Fibroblast of villous mesenchyme (primary cell): ENCODE measurements at places on chromosomes 16 and 17. TPM values are rescaled to one million over a fixed set of nuclear protein-coding genes. Genes with fewer than 3 reads are reported as not detected.

- peak; percentile 41 for DNase-seq
Measured at GRCh38 chr17:15909481-15909991, 35.4 kb upstream of the ADORA2B start.

DNA sequence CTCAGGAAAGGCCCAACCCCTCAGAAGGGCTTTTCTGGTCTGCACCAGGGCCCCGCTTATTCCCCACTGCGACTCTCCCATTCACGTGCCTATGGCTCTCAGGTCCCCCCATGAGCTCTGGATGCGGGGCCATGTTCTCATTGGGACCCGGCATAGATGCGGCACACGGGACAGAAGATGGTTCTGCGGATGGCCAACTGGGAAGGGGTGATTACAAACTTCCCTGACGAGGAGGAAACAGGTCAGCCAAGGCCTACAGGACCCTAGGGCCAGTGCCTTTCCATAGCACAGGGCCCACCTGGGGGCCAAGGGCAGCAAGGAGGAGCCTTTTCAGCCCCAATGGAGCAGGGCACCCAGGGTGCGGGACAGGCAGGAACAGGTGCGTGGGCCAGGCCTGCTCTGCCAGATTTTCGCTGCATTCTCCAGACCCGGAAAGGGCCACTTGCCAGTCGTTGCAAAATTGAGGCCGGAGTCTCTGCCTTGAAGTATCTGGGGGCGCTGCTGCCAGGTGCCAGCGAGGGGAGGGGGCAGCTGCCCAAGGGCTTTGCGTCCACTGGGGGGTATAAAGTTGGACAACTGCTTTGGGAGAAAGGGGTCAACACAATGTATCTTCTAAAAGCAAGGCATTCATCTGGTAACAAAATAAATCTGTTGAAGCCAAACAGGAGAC is 20.5 kb downstream of the SLC7A5 start:
- DNase-seq = no peak

GRCh38 chr16:78619811-78620210 is 520.4 kb downstream of the WWOX start:
- no peak for DNase-seq

- DNase-seq = no peak
Measured at GRCh38 chr17:28113269-28113668, 70.8 kb downstream of the NLK start.

DNA sequence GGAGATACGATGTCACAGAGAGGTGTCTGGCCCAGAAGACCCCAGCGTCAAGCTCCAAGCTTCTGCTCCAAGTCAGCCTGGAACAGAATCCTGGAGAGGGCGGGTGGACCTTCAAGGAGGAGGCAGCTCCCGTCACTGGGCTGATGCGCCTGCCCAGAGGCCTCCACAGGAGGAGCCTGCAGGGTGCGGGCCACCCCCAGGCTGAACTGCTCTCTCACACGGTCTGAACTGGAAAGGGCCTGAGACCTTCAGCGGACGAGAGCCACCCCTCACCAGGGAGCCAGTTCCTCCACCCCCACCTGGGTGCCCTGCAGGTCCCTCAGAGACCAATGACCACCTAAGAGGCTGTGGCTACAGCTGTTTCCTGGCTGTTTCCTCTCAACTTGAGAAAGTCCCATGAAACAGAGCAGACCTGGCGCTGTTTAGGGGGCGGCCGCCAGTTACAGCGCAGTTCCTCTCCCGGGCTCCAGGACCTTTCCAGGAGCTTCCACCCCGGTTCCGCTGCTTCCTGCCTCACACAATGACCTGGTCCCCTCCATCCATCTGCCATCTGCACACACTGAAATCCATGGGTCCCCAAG is 36.0 kb upstream of the KLHDC4 start:
- DNase-seq = no peak

DNA sequence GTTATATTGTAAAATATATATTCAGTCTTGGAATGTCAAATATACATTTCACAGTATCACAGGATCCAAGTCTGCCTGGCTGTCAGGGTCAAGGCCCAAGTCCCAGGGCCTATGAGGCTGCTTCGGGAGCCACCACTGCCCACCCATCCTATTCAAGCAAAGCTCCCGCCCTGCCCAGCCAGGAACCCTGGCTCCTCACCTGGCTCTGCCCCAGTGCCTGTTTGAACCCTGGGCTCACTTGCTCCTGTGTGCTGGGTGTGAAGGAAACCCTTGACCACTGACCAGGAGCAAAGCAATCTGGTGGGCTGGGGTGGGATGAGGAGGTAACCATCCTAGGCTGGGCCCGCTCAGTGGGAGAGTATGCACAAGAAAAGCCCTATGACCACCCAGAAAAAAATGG is 27.0 kb downstream of the ITGAE start:
- DNase-seq = no peak

DNA sequence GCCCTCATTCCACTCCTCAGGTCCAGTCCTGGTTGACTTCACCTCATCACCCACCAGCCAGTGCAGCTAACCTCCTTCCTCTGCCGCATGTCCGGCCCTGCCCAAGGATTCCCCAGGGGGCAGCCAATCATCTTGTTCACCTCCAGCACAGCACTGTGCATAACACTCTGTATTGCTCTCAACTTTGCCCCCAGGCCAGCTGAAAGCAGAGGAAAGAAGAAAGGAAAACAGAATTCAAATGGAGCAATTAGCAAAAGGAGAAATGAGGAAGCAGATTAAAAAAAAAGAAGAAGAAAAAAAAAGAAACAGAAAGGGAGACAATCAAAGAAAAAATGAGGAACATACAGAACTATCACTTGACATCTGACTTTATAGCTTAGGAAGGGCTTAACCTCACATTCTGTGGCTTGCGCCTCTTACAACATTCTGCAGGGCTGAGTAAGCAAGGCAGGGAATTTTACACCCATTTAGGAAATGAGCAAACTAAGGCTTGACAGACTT is 26.1 kb downstream of the GAS7 start:
- peak; percentile 86 for DNase-seq

GRCh38 chr16:72561-73548 is at the start of gene RHBDF1:
Gene RHBDF1, minus strand, starts transcription at chr16:72631. Its CDS starts 7,616 bp downstream, at chr16:65015.
- DNase-seq = peak; percentile 62

GRCh38 chr16:1615761-1616160 is 3.6 kb downstream of the CRAMP1 start:
- DNase-seq = peak; percentile 12

DNA sequence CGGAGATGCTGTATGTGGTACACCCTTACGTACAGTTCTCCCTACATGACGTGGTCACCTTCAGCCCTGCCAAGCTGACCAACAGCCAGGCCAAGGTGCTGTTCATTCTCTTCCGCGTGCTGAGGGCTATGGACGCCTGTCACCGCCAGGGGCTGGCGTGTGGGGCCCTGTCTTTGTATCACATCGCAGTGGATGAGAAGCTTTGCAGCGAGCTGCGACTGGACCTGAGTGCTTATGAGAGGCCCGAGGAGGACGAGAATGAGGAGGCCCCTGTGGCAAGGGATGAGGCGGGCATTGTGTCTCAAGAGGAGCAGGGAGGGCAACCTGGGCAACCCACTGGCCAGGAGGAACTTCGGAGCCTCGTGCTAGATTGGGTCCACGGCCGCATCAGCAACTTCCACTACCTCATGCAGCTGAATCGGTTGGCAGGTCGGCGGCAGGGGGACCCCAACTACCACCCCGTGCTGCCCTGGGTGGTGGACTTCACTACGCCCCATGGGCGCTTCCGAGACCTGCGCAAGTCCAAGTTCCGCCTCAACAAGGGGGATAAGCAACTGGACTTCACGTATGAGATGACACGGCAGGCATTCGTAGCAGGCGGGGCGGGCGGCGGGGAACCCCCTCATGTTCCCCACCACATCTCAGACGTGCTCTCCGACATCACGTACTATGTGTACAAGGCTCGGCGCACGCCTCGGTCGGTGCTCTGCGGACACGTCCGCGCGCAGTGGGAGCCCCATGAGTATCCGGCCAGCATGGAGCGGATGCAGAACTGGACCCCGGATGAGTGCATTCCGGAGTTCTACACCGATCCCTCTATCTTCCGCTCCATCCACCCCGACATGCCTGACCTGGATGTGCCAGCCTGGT is 1.4 kb downstream of the WDR81 start:
- DNase-seq = no peak

DNA sequence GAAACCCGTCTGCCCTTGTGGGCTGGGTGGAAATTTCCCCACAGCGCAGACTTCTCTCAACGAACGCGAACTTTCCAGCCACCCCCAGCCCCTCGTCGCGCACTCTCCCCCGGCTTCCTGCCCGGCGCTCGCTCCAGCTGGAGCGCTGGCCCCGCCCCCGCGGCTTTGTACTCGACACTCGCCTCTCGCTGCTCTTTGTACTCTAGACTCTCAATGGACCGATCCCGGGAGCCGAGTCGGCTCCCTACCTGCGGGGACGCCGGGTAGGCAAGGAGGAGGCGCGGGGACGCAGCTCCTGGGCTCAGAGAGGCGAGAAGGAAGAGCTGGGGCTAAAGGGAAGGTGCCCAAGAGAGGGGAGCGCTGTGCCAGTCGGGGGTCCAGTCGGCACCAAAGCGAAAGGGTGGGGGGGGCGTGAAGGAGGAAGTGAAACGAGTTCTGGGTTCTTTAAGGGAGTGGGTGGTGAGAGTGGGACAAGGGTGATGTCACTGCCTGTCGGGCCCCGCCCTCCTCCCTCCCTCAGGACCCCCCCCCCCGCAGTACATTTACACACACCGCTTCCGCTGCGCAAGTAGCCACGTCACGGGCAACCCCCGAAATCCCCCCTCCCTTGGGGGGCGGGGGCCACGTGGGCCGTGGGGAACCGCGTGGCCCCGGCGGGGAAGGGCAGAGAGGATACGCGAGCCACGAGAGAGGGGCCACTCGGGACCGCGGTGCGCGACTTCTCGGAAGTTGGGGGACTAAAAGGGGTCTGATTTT is 9.7 kb downstream of the KDM6B start:
- peak; percentile 92 for DNase-seq

- DNase-seq = no peak
Measured at GRCh38 chr17:27354051-27354490, 60.2 kb downstream of the WSB1 start.

DNA sequence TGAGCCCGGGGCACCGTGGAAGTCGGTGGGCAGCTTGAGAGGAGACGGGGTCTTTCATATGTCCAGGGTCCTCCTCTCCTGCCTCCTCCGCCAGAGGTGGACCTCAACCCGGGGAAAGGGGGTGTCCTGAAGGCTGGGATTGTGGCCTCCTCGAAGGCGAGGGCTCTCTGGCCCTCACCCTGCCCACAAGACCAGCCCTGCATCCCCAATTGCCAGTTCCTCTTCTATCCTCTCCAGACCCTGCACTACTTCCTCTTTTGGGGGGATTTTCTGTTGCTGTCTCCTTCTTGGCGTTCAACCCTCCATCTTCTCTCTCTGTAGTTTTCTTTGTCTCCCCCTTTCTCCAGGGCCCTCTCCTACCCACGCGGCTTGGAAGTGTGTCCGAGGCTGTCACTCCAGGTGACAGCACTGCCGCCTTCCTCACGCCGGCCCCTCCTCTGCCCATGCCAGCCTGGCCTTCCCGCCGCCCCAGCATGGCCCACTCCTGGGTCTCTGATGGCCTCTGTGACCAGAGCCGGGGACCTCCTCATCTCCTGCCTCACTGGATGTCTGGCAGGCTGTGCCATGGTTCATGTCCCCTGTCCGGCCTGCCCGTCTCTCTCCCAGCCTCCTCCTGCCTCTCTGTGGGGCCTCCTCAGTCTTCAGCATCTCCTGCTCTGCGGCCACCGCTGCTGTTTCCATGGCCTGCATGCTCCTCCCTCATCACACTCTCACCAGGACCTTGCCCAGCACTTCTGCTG is 2.4 kb upstream of the ITGAX start:
- no peak for DNase-seq

DNA sequence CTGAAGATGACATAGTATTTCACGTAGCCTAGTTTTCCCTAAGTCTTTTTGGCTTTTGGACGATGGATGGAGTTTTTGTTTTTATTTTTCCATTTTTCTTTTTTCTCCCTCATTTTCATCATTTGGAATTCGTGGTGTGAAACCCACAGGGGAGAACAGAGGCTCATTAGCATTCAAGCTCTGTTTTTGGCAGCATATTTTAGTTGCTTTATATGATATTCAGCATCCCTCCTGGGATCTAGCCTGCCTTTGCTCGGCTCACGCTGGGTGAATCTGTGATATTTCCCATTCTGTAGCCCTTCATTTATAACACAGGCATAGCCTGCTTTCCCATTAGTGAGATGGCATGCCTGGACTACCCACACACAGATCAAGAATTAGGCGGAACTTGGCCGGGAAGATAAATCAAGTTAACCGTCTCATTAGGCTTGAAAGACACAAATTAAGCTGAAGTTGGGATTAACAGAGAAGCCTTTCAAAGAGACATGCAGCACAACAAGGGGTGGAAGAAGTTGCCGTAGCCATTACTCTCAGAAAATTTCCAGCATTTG is 20.1 kb upstream of the CLEC19A start:
- no peak for DNase-seq

GRCh38 chr17:9192010-9192409 is 170.7 kb downstream of the NTN1 start:
- DNase-seq = no peak

- peak; percentile 98 for DNase-seq
Measured at GRCh38 chr16:85202631-85203461, 90.6 kb upstream of the CIBAR2 start.

- peak; percentile 99 for DNase-seq
Measured at GRCh38 chr17:27446569-27447301, 9.5 kb upstream of the KSR1 start.

DNA sequence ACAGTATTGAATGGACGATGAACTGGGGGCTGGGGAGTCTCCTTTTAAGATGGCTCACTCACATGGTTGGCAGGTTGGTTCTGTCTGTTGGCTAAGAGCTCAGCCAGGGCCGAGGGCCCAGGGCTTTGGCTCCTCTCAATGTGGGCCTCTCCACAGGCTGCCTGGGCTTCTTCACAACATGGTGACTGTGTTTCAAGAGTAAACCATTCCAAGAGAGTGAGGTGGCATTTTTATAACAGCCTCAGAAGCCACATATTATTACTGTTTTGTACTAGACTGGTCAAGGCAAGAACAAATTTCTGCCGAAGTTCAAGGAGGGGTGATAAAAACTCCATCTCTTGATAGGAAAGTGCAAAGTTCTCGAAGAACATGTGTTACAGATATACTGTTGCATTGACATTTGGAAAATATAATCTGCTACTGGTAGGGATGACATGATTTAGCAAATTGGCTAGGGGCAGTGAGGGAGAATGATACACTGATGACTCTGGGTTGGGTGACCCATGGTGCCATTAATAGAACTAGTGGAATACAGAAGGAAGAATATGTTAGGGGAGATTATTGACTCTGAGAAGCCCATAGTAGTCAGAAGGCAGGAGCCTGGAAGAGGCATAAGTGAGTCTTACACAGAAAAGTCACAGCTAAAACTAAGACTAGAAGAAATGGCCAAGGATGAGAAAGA is 13.7 kb downstream of the KRABD2 start:
- DNase-seq = peak; percentile 70

Gene IRF8
- total RNA-seq = not detected in 2 replicates

Gene PRR15L
- not detected in 2 replicates for total RNA-seq

Gene HMOX2
- 52.5 and 57.9 TPM in 2 replicates for total RNA-seq

Gene CD300LB
- total RNA-seq = not detected in 2 replicates

Gene TPSD1
- total RNA-seq = not detected in 2 replicates

Gene EVPLL
- not detected in 2 replicates for total RNA-seq

Gene UBFD1
- total RNA-seq = 90.8 and 137 TPM in 2 replicates

Gene GALNS
- 24.8 and 26.3 TPM in 2 replicates for total RNA-seq

Gene HOXB6
- 1.3 and 1.6 TPM in 2 replicates for total RNA-seq

Gene CDIP1
- 10.6 and 16.8 TPM in 2 replicates for total RNA-seq
